Effector memory CD8-positive, alpha-beta T cell (primary cell): ENCODE measurements at places on chromosomes 12 and 14.

GRCh38 chr12:108063192-108063591, 65.9 kb upstream of the WSCD2 start:
- peak; percentile 1 for DNase-seq

- DNase-seq, result no peak
Measured at GRCh38 chr14:54257424-54257823, 139.4 kb upstream of the CDKN3 start.

GRCh38 chr12:42039577-42039976, 105.1 kb downstream of the GXYLT1 start:
- DNase-seq, result no peak

GRCh38 chr14:65943916-65944410, 531.4 kb downstream of the FUT8 start:
- no peak for DNase-seq

DNA sequence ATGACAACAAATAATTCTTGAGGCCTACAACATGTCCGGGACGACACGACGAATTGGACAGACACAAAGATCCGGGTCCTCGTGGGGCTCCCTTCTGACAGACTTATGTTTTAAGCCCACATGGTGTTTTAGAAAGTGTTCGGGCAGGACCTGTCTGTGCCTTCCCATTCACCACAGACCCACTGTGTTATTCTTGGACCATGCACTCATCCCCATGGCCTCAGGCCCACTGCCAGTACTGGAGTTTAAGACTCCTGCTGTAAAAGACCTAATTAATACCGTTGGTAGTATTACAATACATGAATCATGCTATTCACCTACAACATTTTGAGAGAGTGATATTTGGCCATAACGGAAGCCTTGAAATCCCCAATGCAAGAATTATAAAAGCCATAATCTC, 20.0 kb downstream of the SLC15A4 start:
- no peak for DNase-seq

- DNase-seq, result no peak
Measured at GRCh38 chr14:93655078-93655750, 133.1 kb downstream of the PRIMA1 start.
